ENCODE measurements at places on chromosomes 11 and 22. TPM values are rescaled to one million over a fixed set of nuclear protein-coding genes. Genes with fewer than 3 reads are reported as not detected.

The CEP126 gene
- 0.46 TPM for total RNA-seq

The RFPL1 gene
- total RNA-seq: not detected

The CALCA gene
- not detected for total RNA-seq

The STK33 gene
- total RNA-seq: not detected

The SCUBE2 gene
- not detected for total RNA-seq

The FOLR2 gene
- not detected for total RNA-seq

The SPTY2D1 gene
- 15.3 TPM for total RNA-seq

The PTH gene
- not detected for total RNA-seq

The ADORA2A gene
- total RNA-seq: 15.0 TPM

The MPZL2 gene
- not detected for total RNA-seq

The OR51B2 gene
- not detected for total RNA-seq

The WBP2NL gene
- total RNA-seq: 35.9 TPM

The DUSP8 gene
- 0.07 TPM for total RNA-seq

The ACTN3 gene
- not detected for total RNA-seq

The CBY1 gene
- total RNA-seq: 84.5 TPM

The RBFOX2 gene
- total RNA-seq: 40.4 TPM

All from Caki2 (cell line).